ENCODE measurements at places on chromosomes 4 and X.
A peak's percentile ranks its signal among the peaks of the same experiment; 100 is the strongest.

DNA sequence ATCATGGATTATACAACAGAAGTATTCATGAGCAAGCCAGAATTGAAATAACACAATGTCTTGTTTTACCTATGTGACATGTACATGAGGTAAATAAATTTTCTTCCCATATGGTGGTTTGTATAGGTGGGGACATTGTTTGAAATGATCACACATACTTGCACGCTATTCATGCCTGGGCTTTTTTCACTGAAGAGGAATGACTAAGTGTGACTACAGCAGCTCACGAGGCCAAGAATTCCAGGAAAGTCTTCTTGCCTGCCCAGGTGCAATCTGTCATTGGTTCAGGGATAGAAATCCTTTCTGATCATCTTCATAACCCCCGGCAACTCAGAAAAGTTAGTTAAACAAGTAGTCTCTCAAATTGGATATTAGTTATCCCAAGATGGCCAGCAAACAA, 36.3 kb upstream of the AREG start:
- no peak for DNase-seq

DNA sequence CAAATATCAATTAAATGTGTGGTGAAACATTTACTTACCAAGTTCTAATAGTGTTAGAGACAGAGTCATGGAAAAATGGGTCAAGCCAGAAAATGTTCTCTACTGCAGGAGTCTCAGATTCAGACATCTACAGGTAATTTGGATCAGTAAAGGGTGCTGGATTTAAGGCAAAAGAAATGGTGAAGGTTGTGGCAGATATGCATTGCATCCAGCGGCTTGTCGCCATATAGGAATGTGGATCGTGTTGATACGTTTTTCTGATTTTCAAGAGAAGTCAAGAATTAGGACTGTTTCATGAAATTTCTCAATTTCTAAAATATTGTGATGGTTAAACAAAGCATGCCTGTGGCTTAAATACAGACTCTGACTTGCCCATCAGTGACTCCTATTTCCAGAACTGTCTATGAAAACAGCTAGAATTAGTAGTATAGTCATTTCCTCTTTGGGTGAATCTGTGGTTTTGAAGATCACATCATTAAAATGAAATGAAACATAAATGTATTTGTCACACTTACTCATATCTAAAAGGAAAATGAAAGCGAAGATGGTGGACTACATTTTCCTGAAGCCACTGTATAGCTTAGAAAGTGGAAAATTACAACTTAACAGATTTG, 110.1 kb upstream of the VEGFC start:
- peak; percentile 17 for DNase-seq

DNA sequence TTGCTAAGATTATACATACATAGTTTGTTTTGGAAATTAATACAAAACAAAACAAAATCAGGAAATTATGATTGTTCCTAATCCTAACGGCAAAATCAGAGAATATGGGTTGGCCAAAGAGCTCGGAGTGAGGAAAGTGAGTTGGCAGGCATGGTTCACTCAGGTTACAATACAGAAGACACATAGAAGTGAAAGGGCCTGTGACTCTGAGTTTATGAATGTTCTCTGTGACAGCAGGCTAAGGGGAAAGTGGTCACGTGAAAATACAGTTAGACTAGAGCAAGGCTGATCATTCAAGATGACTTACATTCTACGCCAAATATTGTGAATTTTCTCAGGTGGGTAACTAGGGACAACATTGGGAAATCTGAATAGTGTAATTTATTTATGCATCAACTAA, 1001.3 kb downstream of the CCSER1 start:
- DNase-seq, result no peak

DNA sequence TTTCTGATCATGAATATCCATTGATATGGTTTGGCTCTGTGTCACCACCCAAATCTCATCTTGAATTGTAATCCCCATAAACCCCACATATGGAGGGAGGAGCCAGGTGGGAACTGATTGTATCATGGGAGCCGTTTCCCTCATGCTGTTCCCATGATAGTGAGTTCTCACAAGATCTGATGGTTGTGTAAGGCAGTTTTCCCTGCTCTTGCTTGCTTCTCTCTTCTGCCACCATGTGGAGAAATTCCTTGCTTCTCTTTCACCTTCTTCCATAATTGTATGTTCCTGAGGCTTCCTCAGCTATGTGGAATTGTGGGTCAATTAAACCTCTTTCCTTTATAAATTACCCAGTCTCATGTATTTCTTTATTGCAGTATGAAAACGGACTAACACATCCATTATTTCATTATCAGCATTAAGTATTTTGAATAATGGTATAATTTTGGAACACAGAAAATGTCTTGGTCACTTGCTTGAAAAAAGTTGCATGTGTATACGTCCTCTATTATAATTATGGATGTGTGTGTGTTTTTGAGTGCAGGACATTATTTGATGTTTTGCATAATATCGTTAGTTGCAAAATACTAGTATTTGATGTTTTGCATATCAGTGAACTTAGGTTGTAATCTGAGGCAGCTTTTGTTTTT, 334.6 kb downstream of the PCDH10 start:
- peak; percentile 20 for DNase-seq

- DNase-seq, result no peak
These were observed 150.2 kb upstream of the MAMLD1 start for GRCh38 chrX:150212672-150213480.

DNA sequence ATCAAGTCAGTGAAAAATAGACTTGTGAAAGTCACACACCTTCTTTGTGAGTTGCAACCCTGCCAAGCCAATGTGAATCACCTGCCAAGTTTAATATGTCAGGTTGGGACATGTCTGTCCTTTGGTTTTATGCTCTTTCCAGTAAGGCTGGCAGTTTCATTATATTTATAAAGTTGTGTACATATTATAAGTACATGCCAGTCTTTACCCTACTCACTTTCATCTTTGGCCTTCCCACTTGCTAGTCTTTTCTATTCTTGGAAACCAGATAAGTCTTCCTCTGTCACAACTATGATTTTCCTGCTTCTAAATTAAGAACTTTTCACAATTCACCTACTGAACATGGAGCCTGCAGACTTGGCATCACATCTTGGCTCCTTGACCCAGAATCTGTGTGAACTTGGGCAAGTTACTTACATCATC, 680.7 kb upstream of the BOD1L1 start:
- DNase-seq, result no peak

- DNase-seq, result peak; percentile 87
These were observed 20.5 kb downstream of the ARSJ start for GRCh38 chr4:113958766-113959538.

DNA sequence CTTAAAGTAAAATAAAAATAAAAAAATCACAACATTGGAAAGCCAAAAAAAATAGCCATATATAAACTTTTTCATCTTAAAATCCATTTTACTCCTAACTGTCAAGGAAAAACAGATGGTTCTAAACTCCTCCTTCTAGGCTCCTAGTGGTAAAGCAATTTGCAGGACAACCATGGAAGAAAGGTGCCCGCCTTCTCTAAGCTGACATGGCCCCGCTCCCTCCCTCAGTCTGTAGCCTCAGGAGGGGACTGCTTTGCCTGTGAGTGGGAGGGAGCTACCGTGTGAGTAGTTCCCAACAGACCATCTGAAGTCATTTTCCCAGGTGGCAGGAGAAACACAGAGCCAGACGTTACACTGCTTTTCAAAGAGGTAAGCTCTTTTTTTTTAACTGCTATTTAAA, 336.2 kb upstream of the FAT1 start:
- no peak for DNase-seq

GRCh38 chr4:1624519-1624910, 59.6 kb downstream of the FAM53A start:
- DNase-seq, result no peak

DNA sequence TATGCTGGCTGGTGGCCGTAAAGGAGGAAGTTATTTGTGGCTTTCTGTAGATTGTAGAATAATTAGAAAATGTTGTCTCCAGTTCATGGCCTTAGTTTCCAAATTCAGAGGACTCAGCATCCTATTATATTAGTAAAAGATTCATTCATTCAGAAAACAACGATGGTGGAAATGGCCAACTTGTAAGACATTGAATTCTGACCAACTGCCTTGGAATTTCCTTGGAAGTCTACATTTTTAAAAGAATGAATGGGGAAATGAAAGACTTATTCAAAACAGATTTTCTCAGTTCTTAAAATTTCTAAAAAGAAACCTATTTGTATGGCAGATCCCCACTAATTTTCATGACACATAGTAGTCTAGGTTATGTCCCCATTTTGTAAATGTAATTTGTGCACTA, 561.5 kb downstream of the ANKRD50 start:
- DNase-seq, result no peak

DNA sequence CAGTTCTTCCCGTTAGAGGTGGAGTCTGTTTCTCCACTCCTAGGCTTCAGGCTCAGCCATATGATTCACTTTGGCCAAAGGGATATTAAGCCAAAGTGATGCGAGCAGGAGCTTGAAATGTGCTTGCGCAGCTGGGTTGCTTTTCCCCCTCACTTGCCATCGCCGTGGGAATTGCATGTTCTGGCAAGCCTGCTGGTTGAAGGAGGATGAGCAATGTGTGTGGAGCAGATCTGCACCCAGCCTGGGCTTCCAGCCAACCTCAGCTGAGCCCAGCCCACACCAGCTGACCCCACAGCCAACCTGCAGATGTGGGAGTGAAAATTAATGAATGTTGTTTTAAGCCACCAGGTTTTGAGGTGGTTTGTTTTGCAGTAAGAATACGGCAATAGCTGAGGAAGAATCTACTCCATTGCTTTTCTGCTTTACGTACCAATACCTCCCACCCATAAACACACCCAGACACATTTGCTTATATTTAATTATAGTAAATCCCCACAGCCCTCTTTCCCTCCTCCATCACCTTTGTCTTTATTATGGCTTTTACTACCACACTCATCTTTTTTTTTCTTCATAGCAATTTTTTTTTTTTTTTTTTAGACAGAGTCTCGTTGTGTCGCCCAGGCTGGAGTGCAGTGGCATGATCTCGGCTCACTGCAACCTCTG, 132.8 kb upstream of the FUNDC1 start:
- DNase-seq, result peak; percentile 84

DNA sequence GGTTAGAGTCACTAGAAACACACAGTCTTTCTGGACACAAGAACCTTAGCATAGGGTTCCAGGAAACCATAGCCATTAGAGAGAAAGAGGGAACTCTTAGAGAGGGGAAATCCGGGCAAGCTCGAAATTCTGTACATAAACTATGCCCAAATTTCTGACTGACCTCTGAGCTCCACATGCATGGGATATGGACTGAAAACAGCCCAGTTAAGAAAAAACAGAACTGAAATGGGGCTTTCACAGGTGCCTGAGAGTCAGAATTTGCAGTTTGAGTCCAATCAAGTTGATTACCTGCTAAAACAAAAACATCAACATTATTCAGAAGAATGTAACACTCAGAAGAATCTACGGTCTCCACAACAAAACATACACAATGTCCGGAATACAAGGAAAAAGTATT, 13.1 kb downstream of the DCHS2 start:
- no peak for DNase-seq

DNA sequence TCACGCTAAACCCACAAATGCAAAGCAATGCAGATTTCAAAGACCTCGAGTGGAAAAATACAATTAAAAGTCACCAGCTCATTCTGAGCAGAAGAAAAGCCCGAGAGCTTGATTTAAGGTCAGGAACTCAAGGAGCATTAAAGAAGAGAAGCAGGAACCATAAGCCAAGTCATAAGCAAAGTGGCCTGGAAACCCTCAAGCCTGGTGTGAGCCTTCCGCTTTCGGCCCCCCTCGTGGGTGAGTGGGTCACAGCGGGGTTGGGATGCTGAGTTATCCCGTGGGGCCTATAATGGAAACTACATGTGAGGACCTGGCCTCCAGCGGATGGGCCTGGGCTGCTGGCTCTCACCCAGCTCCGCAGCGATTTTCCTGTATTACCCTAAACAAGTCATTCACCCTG, 504.3 kb downstream of the RAB28 start:
- no peak for DNase-seq

DNA sequence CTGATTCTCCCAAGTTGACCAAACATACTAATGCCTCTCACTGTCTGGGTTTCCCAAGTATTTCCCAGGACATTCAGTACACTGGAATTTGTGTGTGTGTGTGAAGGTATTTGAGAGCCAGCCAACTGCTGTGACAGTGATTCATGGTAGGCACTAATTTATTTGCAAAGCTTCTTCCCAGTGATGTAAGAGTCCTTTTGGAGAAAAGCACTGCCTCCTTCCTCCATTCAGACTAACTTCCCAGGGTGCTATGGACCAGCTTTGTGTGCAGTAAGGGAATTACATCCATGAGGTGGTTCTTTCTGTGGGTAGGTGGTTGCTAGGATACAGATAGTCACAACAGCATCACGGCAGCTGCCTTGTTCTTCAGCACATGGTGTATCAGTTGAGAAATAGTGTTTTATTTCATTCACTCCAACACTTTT, 8.7 kb downstream of the EGF start:
- no peak for DNase-seq

DNA sequence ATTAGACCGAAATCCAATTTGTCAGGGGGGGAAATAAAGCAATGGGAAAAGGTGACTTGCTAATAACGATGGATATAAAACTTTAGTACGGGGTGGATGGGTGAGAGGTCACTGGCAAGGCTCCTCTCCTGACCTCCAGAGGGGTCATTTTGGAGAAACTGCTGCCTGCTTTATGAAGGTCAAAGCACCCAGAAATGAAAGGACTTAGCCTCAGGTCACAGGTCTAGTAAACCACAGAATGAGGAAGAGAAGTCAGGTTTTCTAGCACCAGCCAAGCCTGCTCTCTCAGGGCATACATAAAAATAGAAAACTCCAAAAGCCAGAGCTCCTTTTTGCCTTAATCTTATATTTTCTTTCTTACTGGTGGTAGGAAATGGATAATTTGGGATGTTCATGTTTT, 134.2 kb downstream of the SHROOM3 start:
- no peak for DNase-seq

- DNase-seq, result no peak
These were observed 10.9 kb downstream of the KLHL4 start for GRCh38 chrX:87528487-87528886.

DNA sequence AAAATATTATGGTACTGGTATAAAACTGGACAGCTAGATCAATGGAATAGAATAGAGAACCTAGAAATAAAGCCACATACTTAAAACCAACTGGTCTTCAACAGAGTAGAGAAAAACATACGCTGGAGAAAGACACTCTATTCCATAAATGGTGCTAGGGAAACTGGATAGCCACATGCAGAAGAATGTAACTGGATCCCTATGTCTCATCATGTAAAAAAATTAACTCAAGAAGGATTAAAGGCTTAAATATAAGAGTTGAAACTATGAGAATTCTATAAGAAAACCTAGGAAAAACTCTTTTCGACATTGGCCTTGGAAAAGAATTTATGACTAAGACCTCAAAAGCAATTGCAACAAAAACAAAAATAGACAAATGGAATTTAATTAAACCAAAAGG, 114.6 kb downstream of the PCDH18 start:
- DNase-seq, result no peak

DNA sequence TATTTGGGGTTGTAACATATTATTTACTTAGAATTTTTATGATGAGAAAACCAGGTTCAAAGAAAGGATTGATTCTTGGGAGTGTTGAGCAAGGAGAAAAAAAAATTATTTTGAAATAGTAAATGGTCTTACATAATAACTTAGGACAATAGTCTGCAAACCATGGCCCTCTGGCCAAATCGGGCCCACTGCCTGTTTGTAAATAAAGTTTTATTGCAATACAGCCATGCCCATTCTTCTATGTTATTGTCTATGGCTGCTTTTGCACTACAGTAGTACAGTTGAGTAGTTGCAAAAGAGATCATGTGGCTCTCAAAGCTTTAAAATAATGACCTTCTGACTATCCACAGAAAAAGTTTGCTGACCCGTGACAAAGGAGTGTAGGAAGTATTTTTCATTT, 63.2 kb upstream of the MCUB start:
- DNase-seq, result no peak
